Foreskin melanocyte (primary cell): ENCODE measurements at places on chromosomes 13 and 19.

DNA sequence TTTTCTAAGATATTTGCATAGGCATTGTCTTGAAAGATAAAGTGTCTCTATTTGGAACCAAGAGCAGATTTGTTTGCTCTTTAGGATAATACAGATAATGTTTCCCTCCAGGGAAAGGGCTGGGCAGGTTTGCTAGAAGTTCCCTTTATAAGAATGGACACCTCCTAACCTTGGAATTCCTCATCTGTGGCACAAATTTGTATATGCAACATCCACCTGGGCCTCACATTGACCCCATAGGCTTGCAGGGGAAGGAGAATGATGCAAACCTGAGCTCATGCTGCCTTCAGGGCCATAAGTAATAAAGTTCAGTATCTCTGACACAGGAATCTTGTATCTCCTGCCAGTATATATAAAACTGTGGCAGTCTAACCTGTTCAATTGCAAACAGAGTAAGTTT lies 508.4 kb upstream of the MIR17HG start:
- DNase-seq, result no peak

- DNase-seq, result no peak
These were observed 87.6 kb downstream of the RNF17 start for GRCh38 chr13:24851546-24851945.

GRCh38 chr13:100987948-100988347 lies 313.4 kb upstream of the TMTC4 start:
- peak; percentile 28 for DNase-seq

DNA sequence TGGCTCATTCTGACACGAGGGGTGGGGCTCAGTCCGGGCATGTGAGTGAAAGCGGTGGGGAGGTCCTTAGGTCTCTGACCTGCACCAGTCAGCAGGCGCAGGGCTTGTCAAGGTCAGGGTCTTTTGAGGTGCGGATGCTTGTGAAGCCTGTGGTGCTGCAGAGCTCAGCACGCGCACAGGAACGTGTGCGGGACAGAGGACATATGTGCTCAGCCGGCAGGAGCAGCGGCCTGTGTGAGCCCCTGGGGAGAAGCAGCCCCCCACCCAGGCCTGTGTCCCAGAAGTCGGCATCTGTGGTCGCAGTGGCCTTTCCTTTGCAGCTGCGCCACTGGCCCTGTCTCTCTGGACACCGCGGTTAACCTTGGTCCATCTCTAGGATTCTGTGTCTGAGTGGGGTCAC lies 30.9 kb downstream of the ATP4B start:
- no peak for DNase-seq

- no peak for DNase-seq
These were observed 22.1 kb downstream of the AP2A1 start for GRCh38 chr19:49788857-49789256.

GRCh38 chr19:29255912-29256311 lies 43.0 kb upstream of the UQCRFS1 start:
- DNase-seq, result no peak

- DNase-seq, result no peak
These were observed 125.7 kb downstream of the CRYL1 start for GRCh38 chr13:20399961-20400360.

DNA sequence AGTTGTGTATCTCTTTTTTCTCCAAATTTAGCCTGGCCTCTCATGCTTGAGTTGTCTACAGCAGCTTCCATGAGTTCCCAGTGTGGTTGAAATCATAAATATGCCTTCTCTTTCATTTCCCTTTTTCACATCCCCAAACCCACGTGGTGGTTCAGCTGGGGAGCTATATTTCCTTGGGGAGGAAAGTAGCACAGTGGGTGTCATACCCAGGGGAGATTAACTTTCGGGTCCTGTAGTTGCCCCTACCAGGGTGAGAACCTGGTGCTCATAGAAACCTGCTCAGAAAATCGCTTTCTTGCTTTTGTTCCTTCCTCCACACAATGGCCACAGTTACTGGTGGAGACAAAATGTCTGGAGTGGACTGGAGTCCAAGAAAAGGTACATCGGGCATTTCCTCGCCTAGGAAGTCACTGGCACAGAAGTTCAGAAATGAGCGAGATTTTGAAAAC lies 7.0 kb upstream of the LILRA4 start:
- no peak for DNase-seq

DNA sequence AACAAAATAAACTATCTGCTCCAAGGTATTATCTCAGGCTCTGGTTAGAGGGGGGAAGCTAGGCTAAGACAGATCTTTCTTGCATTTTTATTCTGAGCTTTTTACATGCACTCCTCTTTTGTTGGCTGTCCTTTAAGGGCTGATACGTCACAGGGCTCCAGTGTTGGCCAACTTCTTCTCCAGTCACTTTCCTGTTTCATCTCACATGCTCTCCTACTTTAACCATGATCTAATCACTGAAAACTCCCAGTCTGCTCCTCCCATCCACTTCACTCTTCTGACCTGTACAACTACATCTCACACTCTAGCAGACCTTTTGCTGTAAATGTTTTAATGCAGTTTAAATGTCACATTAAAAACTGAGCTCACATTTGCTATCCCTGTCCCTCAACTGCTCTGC lies 510.0 kb upstream of the KLF12 start:
- DNase-seq, result no peak

DNA sequence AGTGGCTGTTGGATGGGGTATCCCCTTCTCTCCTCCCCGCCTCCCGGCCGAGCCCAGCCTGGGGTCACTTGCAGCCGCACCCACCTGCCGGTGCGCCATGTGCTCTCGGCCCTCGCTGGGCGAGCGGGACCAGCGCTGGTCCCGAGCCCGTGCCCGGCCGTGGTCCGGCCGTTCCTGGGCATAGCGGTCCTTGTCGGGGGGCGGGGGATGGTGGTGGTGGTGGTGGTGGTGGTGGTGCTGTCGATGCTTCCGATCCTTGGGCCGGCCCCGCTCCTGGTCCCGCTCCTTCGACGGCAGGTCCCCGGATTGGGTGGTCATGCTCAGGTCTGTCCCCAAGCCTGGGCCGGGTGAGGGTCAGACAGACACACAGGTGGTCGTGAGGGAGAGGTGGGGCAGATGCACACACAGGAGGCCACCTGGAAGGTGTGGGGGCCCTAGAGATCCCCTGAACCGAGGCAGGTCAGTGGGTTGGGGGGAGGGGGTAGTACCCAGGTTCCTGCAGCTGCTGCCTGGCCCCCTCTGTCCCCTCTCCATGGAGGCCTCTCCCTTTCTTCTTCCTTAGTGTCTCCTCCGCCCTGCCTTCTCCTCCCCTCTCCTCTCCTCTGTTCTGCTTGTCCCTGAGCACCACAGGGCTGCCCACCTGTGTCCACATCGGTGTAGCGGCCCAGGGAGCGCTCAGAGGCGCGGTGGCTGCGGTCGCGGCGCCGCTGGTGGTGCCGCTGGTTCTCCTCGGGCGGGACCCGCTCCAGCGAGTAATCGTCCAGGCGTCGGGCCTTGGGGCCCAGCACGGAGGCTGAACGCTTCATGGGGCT lies 58.7 kb downstream of the IER2 start:
- no peak for DNase-seq

DNA sequence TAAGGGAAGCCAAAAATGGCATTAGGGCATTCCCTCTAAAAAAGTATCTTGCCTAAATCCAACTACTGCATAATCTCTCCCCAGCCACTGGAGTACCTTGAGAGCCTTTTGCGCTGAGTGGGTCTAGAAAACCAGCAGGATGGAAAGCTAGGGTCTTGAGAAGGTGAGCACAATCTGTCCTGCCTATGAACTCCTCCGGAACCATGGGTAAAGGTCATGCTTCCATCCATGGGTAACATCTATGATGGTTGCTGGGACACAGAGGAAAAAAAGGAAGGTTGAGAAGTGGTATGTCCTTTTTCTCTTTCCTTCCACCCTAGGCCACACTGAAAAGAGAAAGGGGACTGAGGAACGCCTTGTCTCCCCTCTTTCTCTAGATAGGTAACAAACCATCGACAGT lies 52.4 kb downstream of the ZNF676 start:
- peak; percentile 3 for DNase-seq

DNA sequence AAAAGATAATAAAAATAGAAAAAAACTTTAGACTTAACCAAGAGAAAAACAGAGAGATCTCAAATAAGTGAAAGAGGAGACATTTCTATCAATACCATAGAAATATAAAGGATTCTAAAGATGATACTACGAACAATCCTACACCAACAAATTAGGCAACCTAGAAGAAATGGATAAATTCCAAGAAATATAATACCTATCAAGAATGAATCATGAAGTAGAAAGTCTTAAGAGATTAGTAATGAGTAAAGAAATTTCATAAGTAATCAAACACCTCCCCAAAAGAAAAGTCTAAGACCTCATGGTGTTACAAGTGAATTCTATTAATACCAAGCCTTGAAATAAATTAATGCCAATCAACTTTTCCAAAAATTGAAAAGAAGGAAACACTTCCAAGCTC lies 1584.5 kb upstream of the MIR17HG start:
- no peak for DNase-seq

- no peak for DNase-seq
These were observed 31.9 kb downstream of the KPNA3 start for GRCh38 chr13:49760558-49760957.

DNA sequence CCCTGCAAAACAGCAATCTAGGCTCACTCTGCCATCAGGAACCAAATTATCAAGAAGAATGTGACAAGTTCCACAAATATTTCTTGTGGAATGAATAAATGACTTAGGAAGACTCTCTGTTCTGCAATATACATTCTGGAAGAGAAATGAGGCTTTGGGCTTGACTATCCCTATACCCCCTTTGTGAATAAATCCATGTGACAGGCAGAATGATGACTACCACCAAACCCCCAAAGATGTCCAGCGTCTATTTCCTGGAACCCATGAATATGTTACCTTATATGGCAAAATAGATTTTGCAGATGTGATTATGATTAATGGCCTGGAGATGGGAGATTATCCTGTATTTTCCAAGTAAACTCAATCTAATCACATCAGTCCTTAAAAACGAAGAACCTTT lies 139.3 kb downstream of the ENOX1 start:
- DNase-seq, result no peak

GRCh38 chr13:91017669-91018053 lies 329.8 kb upstream of the MIR17HG start:
- DNase-seq, result no peak
